ENCODE measurements at places on chromosomes 16 and 17. TPM values are rescaled to one million over a fixed set of nuclear protein-coding genes. Genes with fewer than 3 reads are reported as not detected.

NHERF2 gene
- total RNA-seq, result 4.3 TPM

CEP295NL gene
- total RNA-seq, result 2.7 TPM

MT1E gene
- total RNA-seq, result 3.2 TPM

SDR42E2 gene
- total RNA-seq, result 0.92 TPM

VTN gene
- total RNA-seq, result not detected

SCN4A gene
- 0.14 TPM for total RNA-seq

SLC6A4 gene
- total RNA-seq, result 0.58 TPM

SLC35G6 gene
- total RNA-seq, result not detected

HYDIN gene
- total RNA-seq, result 0.82 TPM

SECTM1 gene
- 11.2 TPM for total RNA-seq

ATP1B2 gene
- 0.18 TPM for total RNA-seq

HBA2 gene
- not detected for total RNA-seq

DNA sequence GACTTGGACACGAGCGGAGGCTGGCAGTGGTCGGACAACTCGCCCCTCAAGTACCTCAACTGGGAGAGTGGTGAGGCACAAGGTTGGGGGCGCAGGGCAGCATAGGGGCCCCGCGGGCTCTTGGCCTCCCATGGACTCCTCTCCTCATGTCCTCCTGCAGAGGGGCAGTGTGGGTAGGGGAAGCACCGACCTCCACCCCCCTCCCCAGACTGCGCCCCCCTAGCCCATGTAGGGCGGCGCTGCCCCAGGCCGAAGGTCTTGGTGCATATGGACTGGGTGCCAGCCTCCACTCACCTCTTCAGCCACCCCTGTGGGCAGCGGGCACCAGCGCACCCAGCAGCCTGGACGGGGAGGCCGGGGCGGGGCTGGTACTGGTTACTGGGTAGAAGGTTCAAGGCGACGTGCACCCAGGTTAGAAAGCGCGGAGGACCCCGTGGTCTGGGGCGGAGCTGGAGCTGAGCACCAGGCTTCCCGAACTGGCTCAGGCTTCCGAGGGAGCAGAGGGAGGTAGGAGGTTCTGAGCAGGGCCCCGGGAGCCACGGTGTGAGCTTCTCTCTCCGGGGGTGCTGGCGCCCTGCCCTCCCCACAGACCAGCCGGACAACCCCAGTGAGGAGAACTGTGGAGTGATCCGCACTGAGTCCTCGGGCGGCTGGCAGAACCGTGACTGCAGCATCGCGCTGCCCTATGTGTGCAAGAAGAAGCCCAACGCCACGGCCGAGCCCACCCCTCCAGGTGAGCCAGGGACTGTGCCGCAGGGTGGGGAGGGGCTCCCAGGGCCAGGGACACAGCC, 39.5 kb downstream of the MRC2 start:
- DNase-seq, result no peak

DNA sequence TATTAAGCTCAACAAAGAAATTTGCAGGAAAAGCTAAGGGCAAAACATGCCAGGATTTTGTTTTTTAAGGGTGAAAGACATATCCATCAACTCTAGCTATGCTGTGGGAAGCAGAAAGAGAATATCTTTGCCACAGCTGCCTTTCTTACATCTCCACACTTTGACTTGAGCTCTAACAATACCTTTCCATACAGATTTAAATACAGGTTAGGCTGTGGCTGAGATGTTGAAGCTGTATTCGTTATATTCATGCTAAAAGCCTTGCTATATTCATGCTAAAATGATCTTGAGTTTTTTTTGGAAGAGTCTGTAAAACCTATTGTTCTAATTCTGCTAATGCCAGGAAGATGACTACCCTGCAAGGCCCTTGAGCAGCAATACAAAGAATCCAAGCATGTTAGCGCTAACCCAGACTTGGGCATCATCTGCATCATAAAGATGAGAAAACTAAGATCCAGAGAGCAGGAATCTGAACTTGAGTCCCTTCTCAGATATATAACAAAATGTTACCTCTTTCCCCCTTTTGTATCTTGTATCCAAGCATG, 204.8 kb upstream of the C17orf78 start:
- no peak for DNase-seq

DNA sequence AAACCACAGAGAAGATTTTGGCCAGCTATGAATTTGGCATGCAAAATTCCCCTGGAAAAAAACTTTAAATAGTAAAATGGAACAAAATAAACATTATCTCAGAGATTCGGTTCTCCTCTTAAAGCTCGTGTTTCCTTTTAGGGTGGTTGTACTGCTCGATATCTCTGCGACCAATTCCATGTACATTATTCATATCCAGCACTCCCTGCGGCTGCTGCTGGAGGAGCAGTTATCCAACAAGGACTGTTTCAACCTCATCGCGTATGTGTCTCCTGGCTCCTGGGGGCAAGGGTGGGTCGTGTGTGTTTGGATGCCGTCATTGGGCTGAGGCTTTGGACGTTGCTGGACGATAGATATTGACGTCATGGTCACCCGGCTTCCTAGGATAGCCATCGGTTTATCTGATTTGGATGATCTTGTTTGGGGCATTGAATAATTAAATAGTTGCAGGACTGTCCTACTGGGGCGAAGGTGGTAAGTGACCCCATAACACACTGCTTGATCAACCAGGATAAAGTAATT, 33.8 kb downstream of the VWA3A start:
- DNase-seq, result no peak

GRCh38 chr17:58276423-58276822, 4.3 kb downstream of the MPO start:
- no peak for DNase-seq

DNA sequence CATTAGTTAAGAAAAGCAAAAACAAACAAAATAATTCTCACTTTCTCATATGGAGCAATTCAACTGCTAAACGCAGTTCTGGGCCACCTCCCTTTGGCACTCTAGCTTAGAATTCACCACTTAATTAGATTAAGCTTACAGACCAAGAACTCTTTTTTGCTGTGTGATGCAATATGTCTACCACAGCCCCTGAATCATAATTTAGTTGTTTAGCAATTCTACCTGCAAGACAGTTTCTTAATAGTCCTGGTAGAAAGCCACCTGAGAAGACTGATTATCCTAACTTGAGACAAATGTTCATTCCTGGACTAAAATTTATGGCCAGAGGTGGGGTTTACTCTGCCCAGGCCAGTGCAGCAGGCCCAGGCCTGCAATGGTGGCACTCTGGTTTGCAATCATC, 205.9 kb downstream of the HS3ST3A1 start:
- no peak for DNase-seq

GRCh38 chr16:46586011-46586577, 35.1 kb downstream of the SHCBP1 start:
- no peak for DNase-seq

- no peak for DNase-seq
Observed at GRCh38 chr16:54177862-54178477, 108.6 kb downstream of the IRX3 start.

DNA sequence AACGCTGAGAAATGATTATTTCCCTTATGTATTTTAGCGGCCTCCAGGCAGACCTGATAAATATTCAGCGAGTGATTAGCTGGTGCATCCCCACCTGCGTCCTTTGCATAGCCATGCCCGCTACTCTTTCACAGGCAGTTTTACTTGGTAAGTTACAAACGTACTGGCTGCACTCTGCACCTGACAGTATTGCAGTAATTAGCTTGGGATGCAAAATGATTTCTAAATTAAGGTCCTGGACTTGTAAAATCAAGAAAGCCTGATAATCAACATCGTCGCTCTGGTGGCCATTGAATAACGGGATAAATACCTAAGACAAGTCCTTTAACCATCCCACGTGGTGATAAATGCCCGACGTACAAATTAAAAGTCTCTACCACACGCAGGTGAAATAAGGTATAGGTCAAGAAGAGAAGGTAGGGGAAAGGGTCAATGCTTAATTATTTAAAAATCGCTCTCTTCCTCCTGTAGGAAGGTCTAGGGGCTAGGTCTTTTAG, 998 bp upstream of the PRKCA start:
- DNase-seq, result no peak

DNA sequence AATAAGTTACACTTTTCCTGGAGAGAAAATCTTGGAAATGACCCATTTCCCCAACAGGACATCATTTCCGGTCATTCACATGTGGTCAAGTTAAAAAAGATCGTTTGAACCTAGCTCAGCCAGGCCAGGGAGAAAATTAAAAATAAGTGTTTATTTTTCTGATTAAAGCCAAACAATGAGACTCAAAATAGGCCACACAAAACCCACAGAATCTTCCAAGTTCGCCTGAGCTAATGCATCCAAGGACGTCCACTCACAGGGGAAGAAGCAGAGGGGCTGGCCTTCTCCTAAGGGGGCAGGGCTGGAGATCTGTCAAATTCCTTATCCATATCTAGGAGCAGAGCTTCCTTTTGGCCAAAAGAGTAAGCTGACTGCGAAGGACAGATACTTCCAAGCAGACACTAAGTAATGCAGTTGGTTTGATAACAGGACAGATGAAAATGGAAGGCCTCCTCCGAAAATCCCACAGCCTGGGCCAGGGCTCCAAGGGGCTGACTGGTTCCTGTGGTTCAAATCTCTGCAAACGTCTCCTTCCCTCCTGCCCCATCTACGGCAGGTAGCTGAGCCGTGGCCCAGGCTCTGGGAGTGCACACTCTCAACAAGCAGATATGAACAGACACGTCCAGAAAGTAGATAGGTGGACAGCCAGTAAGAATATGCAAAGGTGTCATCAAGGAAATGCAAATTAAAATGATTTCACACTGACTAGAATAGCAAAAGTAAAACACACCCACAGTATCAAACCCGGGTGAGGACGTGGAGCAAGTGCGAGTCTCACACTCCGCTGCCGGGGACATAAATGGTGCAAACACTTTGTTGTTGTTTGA, 98.5 kb downstream of the MRM3 start:
- no peak for DNase-seq

DNA sequence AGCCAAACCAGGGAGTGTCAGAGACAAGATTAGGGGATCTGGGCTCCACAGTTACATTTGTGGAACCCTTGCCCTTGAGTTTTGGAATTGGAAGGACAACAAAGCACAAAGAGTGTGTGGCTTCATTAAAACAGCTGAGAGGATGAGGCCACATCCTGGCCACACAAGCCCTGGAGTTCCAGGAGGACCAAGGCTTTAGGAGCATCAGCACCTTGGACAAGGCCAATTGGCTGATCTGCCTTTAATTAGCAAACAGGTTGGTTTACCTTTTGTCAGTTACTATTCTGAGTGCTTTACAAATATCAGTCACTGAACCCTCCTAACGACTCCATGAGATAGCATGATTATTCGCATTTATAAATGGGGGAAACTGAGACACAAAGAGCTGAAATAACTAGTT, 54.7 kb downstream of the SLC6A2 start:
- DNase-seq, result no peak

DNA sequence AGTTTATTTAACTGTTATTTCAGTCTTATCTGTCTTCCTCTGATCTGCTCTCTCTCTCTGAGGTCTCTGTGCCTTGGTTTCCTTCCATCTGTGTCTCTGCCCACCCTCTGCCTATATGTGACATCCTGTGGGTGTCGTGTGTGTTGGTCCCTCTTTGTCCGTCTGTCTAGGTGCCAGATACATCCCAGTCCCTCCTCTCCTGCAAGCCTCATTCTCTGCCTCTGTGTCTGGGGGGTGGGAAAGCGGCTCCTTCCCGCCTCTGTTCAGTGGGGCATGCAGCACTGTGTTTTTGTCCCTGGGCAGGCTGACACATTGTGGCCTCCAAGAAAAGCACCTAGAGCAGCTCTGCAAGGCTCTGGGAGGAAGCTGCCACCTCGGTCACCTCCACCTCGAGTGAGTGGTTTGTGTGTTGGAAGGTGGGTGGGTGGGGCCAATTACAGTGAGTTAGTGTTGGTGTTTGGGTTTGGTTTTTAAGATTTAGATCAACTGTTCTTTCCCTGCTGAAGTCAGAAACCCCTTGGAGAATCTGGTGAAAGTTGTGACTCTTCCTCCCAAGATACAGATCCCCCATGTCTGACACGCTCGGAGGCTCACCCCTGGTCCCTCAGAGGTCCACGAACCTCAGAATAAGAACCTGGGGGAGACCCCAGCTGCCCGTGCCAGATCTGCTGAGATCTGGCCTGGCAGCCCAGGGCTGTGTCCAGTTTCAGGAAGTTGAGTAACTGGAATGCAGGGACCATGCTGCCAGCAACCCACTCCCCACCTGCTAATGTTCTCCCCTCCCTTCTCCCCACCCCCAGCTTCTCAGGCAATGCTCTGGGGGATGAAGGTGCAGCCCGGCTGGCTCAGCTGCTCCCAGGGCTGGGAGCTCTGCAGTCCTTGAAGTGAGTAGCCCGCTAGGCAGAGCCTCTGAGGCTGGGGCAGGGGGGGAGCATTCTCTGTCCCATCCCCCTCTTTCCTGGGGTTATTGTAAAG, 50.9 kb upstream of the CPNE2 start:
- DNase-seq, result peak; percentile 68

DNA sequence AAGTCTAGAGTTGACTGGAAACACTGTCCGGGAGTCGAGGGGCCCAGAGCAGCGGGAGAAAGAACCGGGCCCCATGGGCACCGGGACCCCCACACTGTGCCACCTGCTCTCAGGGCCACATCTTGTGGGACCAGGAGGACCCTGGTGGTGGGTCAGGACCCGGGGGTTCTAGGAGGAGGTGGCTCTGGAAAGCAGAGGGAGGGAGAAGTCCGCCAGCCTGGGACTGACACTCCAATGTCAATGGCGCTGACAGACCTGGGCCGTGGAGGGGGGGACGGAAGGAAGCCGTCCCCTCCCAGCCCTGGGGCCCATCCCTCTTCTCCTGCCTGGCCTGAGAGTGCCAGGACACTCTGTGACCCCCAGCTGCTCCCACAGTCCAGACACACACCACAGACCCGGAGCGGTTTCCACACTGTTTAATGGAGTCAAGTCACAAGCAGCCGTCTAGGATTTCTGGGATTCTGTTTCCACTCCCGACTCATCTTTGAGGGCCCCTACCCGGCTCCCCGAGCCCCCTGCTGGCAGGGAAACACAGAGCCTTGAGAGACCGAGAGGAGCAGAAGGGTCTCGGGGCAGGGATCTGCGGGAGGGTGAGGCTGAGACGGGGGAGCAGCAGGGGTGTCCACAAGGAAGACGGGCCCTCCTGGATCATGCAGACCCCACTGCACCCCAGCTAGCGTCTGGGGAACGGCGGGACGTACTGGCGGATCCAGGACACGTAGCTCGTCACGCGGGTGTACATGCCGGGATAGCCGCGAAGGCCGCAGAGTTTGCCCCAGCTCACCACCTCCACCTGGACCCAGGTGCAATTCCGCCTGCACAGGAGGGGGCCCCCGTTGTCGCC, 23.5 kb upstream of the UBE2I start:
- no peak for DNase-seq

DNA sequence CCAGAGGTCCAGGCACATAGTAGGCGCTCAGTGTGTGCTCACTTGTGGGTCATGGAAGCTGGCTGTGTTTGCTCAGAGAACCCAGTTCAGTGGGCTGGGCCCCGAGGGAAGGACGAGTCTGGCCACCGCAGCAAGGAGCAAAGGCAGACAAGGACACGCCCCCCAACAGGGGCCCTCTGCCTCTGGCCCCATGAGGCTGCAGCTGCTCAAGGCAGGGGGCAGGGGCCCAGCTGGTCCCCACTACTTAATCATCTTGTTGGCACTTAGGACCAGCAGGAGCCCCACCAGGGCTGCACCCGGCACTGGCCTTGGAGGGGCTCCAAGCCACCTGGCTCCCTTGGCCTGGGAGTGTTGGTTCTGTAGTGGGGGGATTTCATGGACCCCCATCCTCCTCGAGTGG, 16.1 kb downstream of the KCNJ12 start:
- no peak for DNase-seq

GRCh38 chr17:82094931-82095776, 2.9 kb downstream of the FASN start:
- no peak for DNase-seq
